ENCODE measurements at places on chromosomes 1 and 21.

DNA sequence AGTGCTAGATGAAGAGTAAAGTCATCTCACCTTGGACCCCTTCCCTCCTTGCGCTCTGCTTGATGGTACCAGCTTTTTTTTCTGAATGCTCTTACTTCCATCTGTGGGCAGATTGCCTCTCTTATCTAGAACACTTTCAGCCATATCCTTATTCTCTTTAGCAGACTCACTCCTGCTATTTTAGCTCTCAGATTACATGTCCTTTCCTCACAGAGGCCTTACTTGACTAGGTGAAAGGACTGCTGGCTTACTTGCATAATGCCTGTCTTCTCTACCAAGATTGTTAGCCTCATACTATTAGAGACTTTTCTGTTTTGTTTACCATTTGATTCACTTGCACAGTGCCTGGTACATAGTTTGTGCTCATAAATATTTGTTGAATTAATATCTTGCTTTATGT, 9.3 kb downstream of the IFI44 start:
- DNase-seq = no peak

DNA sequence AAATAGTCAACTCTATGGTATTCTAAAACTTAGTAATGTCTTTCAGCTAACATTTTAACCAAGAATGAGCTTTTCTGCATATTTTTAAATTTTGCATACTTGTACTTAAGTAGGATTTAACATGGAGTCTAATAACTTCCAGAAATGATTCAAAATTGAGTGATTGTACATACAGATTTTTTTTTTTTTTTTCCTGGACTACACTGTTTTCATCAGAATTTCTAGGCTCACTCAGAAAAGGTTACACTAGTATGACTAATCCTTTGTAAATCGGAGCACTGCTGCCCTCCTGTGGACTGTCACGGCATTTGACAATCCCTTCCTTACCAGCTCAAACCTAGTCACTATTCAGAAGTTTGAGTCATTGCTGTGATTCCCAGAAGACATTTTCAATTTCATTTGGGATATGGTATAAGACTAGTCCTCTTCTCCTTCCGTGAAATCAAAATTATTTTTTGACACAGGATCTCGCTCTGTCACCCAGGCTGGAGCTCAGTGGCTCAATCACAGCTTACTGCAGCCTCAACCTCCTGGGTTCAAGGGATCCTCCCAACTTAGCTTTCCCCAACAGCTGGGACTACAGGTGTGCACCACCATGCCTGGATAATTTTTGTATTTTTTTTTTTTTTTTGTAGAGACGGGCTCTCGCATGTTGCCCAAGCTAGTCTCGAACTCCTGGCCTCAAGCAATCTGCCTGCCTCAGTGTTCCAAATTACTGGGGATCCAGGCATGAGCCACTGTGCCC, 45.5 kb downstream of the CD46 start:
- DNase-seq = peak; percentile 70

DNA sequence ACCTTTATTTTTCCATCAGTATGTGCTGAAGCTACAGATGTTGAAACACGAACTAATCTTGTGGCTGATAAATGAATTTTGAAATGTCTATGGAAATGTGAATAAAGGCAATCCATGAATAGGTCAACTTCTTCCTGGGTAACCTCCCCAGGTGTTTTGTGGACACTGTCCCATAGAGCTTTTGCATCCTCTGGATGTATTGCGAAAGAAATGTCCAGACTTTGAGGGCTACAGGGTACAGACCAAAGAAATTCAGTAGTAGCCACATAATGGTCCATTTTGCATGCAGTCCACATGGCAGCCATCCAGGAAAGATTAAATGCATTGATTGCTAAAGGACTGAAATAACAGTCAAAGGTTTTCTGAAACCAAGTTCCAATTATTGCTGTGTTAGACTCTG, 21.5 kb upstream of the DARS2 start:
- no peak for DNase-seq

- DNase-seq = no peak
Observed at GRCh38 chr1:58431901-58432620, 114.5 kb downstream of the OMA1 start.

GRCh38 chr1:229781453-229781852, 155.4 kb downstream of the URB2 start:
- DNase-seq = no peak

- no peak for DNase-seq
Observed at GRCh38 chr1:164774413-164774812, 215.4 kb downstream of the PBX1 start.

DNA sequence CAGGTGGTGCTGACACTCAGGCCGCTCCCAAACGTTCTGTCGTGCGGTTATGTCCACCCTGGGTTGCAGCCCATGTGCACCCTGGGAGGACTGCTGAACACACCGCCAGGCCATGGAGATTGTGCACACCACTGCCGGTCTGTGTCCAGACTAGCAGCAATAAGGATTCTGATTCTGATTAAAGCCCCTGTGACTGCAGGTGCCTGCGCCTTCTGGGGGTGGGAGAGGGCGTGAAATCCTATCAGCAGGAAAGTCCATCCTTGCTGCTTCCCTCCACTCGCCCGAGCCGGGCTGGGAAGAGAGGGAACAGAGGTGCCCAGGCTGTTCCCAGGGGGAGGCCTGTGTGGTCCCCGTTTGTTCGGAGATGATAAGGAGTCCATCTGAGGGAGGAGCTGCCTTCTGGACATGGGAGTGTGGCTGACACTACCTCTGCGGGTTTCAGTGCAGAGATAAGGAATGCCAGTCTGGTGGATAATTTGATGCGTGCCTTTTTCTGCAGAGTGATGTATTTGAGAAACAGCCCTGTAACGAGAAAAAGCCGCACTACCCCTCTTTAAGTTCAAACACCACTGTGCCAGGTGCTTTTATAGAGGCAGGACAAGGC, 41.2 kb downstream of the BACE2 start:
- no peak for DNase-seq

GRCh38 chr1:47351305-47351704, 17.7 kb downstream of the CMPK1 start:
- no peak for DNase-seq

- no peak for DNase-seq
Observed at GRCh38 chr1:214004014-214004413, 16.2 kb downstream of the PROX1 start.

DNA sequence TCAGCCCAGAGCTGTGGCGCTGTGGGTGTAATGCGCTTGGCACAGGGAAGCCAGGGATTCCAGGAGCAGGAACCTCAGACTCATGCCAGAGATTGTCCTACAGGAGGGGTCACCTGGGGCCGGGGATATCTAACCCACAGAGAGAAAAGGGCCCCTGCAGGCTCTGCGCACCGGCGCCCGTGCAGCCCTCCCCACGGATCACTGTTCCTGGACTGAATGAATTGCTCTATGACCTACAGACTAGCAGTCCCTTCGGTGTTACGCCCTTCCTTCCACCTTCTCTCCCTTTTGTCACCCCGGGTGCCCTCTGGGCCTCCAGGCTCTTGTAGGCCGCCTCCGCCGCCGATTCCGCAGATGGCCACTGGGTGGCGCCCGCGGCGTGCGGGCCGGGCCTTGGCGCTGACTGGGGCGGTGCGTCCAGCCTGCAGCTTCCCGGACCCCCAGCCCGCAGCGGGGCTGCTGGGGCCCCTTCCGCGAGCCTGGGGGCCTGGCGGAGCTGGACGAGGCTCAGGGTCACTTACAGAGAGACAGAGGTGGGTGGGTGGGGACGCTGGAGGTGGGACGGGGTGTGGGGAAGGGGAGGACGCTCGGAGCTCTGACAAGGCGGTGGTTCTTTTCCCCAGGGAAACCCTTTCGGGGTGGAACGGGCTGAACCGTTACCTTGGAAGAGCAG, 101.3 kb downstream of the IER5 start:
- peak; percentile 58 for DNase-seq

- DNase-seq = no peak
Observed at GRCh38 chr1:53580739-53581475, 121.7 kb downstream of the DMRTB1 start.

- no peak for DNase-seq
Observed at GRCh38 chr21:31425138-31425537, 81.1 kb upstream of the TIAM1 start.

DNA sequence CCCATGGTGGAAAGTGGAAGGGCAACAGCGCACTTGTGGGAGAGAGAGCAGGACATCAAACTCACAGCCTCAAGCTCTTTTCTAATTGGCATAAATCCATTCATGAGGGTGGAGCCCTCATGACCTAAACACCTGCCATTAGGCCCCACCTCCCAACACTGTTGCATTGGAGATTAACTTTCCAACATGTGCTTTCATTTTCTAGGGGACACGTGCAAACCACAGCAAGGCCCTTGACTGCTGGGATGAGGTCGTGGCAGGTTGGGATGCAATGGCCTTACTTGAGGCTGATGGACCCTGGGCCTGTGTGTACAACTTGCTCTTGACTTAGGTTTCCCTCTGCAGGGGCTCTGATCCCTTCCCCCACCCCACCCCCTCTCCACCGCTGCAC, 35.9 kb upstream of the NEK2 start:
- no peak for DNase-seq

- DNase-seq = no peak
Observed at GRCh38 chr21:25518491-25518911, 88.8 kb downstream of the MRPL39 start.

GRCh38 chr1:160083968-160084770, 2.8 kb downstream of the KCNJ9 start:
- no peak for DNase-seq

DNA sequence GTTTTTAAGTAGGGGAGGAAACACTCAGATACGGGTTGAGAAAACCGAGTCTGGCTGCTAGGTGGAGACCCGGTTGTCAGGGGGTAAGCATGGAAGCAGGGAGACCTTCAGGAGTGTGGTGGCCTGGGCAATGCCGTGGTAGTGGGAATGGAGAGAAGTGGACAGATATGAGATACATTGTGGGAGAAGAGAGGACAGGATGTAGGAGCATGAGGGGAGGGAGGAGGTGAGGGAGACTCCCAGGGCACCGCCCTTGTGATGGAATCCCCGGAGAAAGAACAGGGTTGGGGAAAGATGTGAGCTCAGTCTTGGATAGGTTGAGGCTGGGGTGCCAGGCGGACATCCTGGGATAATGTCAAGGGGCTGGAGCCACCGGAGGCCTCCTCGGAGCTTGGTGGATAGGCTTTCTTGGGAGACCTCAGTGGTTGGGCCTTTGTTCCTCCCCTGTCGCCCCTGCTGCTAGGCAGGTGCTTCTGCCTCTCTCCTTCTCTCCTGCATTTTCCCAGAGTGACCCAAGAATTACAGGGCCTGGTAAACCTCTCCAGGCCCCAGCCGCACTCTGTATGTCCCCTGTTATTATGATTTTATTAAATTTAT, 21.3 kb downstream of the ZNF362 start:
- DNase-seq = no peak

- no peak for DNase-seq
Observed at GRCh38 chr1:100506217-100506616, 31.7 kb upstream of the GPR88 start.

DNA sequence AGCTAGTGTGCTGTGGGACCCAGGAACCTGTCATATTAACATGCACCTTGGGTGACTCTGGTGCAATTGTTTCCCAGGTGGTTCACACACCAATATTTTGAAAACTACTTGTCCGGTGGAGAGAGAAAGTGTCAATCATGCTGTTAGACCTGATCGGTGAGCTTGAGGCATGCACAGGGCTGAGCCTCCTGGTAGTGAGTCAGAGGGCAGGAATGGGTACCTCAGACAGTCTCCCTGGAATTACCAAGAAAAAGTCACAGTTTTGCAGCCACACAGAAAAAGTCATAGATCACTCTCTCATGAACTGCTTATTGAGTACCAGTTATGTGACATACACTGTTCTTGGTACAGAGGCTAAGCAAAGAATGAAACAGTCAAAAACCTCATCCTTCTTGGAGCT, 140.1 kb upstream of the NFIA start:
- no peak for DNase-seq

- DNase-seq = no peak
Observed at GRCh38 chr21:38013741-38014140, 97.5 kb upstream of the KCNJ6 start.

GRCh38 chr1:54487571-54488050, 60.4 kb upstream of the ACOT11 start:
- no peak for DNase-seq

GRCh38 chr1:52727114-52727586, 897 bp downstream of the ZYG11B start:
- no peak for DNase-seq

- no peak for DNase-seq
Observed at GRCh38 chr1:209397371-209397770, 186.1 kb upstream of the CAMK1G start.

- no peak for DNase-seq
Observed at GRCh38 chr1:219432191-219432606, 180.7 kb downstream of the ZC3H11B start.

DNA sequence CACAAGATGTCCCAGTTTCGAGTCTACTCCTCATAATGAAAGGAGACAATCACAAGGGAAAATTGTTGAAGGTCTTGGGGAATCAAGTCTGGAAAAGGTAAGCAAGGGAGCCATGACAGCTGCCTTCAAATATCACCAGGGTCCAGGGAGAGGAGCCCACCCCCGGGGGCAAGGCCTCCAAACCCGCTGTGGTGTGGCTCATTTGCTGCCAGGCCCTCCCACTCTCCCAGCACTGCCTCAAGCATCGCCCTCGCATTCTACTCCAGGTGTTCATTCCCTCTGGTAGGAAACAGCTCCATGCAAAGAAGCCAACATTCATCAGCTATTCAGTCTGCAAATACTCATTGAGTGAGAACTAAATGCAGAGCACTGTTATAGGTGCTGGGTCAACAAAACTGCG, 8.6 kb downstream of the S100A9 start:
- no peak for DNase-seq

DNA sequence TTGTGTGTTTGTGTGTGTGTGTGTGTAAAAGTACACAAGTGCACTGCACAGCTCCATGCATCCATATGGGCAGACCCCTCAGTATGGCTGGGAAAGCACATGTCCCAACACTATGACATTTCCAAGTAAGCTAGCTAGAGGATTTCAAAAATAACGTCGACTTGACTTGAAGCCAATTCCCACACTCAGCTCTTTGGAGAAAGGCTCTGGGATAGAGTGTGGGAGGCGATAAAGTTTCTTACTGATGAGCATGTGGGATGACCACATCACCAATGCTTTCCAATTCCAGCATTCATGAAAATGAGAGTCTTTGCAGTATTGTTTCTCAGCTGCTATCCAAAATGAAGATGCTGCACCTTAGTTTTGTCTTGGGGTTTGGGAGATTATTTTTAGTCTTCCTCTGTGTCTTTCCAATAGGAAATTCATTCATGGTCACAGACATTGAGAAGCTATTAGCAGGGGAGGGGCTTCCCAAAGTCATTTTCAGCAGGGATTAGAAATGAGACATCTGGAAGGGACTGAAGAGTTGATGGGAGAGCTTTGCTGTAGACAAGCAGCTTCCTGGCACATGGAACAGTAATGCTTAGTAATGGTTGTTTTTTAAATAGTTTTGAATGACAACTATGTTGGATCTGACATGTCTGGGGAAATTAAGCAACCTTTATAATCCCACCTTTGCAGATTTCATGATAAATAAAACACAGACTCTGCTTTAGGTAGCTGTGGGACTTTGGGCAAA, 143.5 kb downstream of the ASTN1 start:
- DNase-seq = no peak

DNA sequence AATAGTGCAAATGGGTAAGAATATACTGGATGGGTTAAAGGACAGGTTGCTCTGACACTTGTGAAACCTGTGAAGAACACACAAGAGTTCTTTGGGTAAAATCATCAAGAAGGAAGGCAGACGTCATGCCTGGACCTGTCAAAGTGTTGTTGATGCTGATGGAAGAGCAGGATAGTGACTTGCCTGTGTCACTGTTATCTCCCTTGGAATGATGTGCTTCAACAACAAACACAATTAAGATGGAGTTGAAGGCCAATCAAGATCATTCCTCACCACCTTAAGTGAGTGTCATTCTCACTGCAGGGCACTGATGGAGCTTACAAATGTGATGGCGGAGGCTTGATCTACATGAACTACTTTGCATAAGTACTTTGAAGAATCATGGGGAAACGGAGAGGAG, 73.2 kb downstream of the LRRN2 start:
- DNase-seq = no peak
